Retina (tissue), 1 donor: ENCODE measurements at places on chromosomes 16 and 17.

DNA sequence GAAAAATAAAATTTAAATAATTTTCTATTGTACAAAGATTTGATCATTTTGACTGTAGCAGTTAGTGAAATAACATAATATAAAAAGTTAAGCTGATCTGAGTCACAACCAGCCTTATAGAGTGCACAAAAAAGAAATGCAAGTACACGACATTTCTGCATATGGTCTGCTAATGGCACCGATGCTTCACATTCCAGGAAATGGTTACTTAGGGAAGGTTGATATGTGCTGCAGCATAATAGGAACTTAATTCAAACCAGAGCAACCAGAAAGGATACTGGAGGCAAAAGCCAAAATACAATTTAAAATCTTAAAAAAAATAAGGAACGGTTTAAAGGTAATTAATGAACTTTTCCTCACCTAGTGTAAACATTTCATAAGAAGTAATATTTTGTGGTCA is 10.0 kb upstream of the CFDP1 start:
- no peak for DNase-seq

GRCh38 chr17:44219616-44220212 is at the start of gene UBTF:
UBTF (minus strand) TSS chr17:44219675; CDS start chr17:44218229, 1,446 bp downstream.
- DNase-seq: peak; percentile 40

DNA sequence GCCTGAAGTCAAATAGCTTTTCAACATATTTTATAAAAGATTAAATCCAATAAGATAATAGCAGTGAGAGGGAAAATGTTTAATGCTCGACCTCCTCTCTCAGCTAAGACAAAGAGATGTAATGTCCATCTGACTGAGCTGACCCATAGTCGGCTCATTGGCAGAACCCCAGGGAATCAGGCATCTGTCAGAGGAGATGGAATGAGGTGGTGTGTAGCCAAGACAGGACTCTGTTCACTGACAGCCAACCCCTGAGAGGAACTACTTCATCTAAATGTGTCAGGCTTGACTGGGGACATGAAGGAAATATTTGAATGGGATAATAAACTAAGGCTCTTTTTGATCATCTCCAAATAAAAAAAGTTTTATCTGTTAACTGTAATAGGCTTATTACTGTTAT is 188.0 kb downstream of the CDH11 start:
- peak; percentile 51 for DNase-seq

- no peak for DNase-seq
Observed at GRCh38 chr16:80023865-80024264, 423.3 kb upstream of the MAF start.

DNA sequence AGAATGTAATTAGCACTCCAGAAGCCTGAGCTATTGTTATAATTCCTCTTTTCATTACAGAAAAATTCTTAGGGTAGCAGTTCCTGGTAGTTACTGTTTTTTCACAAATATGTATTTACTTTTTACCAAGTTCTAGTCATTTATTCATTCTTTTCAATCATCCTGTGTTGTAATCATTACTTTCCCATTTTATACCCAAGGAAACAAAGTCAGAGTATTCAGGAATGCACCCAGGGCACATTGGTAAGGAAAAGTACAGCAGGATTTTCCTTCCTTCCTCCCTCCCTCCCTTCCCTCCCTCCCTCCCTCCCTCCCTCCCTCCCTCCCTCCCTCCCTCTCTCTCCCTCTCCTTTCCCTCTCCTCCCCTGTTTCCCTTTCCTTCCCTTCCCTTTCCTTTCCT is 115.9 kb upstream of the RBFOX1 start:
- DNase-seq: no peak

GRCh38 chr16:57192146-57192545 is 6.0 kb downstream of the RSPRY1 start:
- no peak for DNase-seq

- no peak for DNase-seq
Observed at GRCh38 chr17:903691-904481, 75.7 kb downstream of the NXN start.

GRCh38 chr17:33040461-33040860 is 48.8 kb downstream of the SPACA3 start:
- no peak for DNase-seq

- DNase-seq: no peak
Observed at GRCh38 chr17:35735036-35735805, 3.8 kb downstream of the RASL10B start.

DNA sequence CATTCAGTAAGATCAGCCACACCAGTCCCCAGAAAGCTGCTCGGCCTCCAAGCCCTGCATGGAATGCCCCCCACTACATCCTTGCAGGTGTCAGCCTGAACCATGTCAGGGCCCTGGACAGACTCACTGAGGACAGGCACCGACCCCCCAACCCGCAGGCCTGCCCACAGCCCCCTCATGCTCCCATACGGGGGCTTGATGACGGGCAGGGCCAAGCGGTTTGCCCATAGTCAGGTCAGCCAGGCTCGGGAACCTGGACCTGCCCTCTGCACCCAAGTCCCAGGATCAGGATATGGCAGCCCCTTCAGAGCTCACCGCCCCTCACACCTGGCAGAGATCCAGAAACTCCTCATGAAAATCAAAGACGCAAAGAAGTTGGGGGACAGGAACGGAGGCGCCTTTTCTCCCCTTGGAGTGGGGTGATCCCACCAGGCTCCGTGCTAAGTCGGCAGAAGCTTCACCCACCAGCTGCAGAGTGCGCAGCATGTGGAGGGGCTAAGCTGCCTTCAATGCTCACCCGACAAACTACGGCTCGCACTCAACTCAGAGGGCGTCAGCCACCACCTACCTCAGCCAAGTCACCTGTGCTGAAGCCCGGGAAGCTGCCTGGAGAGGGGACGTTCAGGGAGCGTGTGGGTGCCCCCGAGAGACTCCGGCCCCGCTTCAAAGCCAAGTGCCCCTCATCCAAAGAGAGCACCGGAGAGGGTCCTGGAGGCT is 26.5 kb downstream of the GNPTG start:
- no peak for DNase-seq
